ENCODE measurements at places on chromosomes 6 and 20.
A peak's percentile ranks its signal among the peaks of the same experiment; 100 is the strongest.

DNA sequence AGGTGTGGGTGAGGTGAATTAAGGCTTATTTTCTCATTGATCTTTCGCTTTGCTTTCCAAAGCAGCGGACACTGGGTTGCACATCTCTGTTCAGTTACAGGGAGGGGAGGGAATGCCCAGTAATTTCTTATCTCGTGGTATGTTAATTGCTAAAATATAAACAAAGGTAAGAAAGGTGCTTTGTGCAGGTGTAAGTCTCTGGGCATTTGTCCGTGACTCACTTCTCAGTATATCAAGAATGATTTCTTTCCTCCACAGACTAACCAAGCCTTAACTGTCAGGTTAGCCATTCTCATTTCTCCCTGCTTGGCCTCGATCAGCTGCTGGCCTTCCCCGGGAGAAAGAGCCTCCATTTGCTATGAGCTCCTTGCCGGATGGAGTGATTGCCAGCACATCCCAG is 862.1 kb downstream of the KIF16B start:
- no peak for DNase-seq

GRCh38 chr6:94071835-94072234 is 652.5 kb upstream of the EPHA7 start:
- DNase-seq = no peak

GRCh38 chr6:156735751-156736150 is 41.4 kb upstream of the ARID1B start:
- DNase-seq = no peak

DNA sequence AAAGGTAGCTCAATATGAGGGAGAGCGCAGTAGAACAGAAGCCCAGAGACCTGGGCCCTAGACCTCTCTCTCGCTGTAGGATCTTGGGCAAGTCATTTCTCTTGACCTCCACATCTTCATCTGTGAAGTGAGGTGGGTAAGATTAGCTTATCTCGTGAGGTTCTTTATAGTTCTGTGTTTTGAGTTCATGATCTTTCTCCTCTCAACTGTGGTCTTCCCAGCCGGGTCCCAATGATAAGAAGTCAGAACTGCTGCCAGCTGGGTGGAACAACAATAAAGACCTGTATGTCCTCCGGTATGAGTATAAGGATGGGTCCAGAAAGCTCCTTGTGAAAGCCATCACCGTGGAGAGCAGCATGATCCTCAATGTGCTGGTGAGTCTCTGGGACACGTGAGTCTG is 6.9 kb downstream of the PSMF1 start:
- peak; percentile 41 for DNase-seq

DNA sequence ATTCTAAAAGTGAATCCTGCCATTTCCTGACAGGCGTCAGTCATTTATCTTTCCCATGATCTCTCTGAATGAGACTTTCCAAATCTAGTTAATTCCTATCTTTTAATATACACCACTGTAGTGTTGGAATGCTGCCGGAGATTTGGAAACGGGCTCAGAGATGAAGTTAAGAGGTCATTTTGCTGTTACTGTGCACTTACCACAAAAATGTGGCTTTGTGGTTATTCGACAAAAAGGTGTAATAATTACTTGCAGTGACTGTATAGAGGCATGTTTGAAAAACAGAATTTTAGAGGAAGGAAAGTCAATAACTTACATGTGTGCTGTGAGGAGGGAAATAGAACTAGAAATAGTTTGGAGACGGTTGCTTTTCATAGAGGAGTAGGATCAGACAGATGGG is 460.2 kb upstream of the BTBD3 start:
- no peak for DNase-seq

DNA sequence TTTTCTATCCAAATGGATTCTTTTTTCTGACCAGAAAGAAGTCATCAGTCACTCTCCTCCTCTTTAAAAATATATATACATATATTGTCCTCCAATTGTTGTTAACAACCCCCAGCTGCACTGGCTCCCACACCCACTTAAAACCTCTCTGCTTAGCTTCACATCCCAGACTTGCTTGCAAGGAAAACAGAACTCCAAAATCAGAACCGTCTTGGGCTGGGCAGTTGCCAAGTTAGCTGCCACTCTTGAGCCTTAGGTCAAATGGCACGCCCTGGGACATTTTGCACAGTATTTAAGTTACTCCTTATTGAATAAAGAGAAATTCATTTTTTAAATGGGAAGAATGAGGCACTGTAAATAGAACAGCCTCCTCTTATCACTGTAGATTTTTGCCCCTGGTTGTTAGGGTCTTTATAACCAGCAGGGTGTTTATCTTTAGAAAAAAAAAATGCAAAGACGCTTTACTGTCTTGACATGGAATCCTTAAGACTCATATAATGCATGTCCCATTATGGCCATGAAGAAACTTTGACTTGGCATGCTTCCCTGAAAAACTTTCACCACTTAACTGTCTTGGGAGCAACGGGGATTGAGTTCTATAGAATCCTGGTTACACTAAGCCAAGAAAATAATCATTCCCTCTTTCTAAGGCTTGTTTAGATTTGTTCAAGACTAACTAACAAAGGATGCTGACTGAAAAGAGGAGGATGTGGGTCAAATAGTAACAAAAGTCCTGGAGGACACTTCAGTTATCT is 204.5 kb downstream of the ISM1 start:
- DNase-seq = no peak

GRCh38 chr20:37396416-37397075 is 50.6 kb downstream of the SRC start:
- no peak for DNase-seq

DNA sequence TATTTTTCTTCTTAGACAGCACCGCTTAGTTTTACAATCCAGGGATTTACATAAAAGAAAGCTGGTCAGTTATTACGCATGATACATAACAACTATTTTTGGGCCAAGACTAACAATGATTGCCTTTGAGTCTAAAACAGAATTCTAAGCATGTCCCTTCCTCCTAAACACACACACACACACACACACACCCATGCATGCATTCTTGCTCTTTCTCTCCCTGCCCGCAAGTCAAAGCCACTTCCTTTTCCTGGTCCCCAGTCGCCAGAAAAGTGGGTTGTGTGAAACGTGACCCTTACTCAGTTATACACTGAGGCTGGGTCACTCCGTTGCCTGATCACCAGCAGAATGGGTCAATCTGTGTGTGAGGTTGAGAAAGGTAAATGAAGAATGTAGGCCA is 31.4 kb downstream of the FYN start:
- no peak for DNase-seq

DNA sequence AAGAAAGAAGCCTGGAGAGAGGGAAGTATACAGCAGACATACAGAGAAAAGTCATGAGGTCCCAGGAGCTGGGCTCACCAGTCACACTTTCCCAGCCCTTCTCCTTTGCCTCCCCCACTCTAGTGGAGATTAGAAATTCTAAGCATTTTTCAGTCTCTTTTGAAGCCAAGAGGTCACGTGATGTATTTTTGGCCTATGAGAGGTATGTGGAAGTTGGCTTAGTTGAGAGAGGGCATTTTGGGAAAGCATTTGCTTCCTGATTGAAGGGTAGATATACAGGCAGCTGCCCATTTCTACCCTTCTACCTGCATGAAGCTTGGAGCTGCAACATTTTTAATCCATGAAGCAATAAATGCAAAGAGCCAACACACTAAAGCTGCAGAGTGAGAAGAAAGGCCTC is 106.0 kb upstream of the TNFAIP3 start:
- DNase-seq = no peak

DNA sequence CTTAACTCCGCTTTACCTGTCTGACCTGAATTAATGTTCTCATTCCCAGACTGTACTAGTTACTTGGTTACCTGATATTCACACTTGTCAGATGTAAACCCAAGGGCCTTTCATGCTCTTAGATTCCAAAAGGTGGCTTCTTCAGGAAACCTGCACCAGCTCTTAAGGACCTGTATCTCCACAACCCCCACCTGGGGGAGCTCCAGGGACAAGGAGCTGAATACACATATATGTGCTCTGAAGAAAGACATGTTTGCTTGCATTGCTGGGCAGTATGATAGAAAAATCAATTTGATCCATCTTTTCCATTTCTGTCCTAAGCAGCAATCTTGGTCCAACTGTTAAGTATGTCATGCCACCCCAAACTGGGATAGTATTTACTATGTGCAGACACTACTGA is 64.8 kb upstream of the POU3F2 start:
- DNase-seq = peak; percentile 11

GRCh38 chr6:111803804-111804203 is 69.4 kb downstream of the FYN start:
- DNase-seq = no peak

- DNase-seq = no peak
Measured at GRCh38 chr6:10413850-10414738, 780 bp downstream of the TFAP2A start.

Data from hematopoietic multipotent progenitor cell treated with erythropoietin and hydrocortisone succinate and interleukin-3 and kit ligand, for 17 days (in vitro differentiated cells).